KG1 (cell line): ENCODE measurements at places on chromosomes 2 and 18.

- DNase-seq, result peak; percentile 76
Measured at GRCh38 chr2:168961450-168962229, 60.5 kb downstream of the G6PC2 start.

DNA sequence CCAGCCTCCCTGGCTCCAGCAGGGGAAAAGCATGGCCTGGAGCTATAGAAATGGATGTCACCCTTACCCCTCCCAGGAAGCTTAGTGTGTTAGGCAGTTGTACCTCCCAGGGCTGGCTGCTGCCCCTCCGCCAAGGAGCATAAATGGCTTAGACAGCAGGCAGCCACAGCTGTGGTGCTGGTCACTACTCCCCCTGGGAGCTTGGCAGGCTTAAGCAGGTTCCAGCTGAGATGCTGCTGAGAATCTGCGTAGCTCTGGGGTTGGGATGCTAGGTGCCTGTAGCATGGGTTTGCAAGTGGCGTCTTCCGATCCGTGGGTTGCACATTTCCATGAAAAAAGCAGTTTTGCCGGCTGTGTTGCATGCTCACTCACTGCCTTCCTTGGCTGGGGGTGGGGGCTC, 369.7 kb downstream of the CTNNA2 start:
- DNase-seq, result no peak

DNA sequence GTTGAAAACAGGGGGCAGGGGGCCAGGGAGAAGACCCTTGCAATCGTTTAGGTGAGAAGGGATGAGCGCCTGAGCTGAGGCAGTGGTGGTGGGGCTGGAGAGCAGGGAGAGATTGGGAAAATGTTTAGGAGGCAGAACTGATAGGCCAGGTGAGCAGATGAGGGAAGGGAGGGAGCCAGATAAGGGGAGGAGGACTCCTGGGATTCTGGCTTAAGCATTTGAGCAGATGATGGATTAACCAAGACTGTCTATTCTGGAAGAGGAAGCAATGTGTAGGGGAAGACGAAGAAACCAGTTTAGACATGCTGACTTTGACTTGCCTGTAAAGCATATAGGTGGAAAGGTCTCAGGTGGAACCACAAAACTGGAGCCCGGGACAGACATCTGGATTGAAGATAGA, 49.9 kb upstream of the ASPRV1 start:
- no peak for DNase-seq

DNA sequence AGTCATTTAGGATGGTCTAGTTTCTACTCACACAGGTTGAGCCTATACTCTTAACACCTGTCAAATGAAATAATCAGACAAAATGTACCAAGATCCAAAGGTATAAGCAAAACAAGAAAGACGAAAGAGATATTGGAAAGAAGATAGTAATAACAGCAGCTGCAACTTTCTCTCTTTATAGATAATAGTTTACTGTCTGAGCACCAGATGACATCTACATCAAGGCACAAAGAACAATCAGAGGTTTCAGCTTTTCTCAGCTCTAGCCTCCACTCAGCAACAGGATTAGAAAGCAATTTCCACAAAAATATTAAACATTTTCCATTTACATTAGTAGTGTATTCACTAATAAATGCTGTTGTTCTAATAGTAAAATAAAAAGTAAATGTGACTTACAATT, 66.3 kb downstream of the RTTN start:
- DNase-seq, result no peak

- DNase-seq, result no peak
Measured at GRCh38 chr2:30113617-30114293, 33.1 kb upstream of the YPEL5 start.

DNA sequence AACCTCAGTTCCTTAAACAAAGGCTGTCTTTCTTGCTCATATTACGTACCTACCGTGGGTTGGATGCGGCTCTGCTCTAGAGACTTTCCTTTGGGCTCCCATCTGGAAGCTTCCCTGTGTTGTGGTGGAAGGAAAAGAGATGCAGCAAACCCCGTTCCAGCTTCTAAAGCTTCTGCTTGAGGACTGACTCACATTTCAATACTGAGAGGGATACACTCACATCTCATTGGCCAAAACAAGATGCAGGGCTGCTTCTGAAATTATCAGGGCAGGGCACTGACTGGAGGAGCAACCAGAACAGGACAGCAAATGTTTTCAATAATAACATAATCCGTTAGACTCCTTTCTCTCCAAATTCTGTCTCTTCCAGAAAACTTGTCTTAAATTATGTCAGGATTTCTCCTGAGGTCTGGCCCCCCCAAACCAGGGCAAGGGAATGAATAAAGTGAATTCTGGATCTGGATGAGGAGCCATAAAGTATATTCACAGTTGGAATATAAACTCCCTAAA, 4.5 kb upstream of the MYO5B start:
- DNase-seq, result no peak

- no peak for DNase-seq
Measured at GRCh38 chr18:39448942-39449341, 1883.3 kb upstream of the CELF4 start.

DNA sequence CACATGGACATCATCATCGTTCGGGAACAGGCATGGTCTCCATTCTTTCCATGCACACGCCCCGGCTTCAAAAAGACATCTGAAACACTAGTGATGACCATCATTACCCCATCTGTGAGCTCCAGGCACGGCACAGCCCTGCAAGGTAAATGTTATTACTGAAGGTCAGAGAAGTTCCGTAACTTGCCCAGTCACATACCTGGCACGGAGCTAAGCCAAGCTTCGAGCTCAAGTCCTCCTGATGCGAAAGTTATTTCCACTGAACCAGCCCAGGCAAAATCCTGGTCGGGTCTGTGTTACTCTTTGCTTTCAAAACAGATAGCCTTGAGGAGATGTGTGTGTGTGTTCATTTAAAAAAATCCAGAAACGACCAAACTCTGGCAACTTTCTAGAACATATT, 22.8 kb downstream of the FHL2 start:
- DNase-seq, result no peak

DNA sequence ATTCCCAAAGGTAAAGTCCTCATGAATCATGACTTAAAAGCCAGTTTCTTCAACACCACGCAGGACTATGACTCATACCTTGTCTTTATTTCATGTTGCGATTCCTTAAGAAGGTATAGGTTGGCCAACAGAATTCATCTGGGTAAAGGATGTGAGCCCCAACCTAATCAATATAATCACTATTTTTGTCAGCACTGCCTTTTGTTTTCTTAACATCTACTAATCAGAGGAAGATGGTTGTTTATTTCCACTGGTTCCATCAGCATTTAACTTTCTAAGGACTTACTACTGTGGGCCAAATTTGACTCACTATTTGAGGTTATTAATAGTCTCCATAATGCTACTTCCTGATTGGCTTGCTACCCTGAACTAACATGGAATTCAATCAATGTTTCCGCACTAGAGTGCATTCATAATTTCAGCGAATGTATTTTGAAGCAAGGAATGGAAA, 78.6 kb downstream of the SCG2 start:
- no peak for DNase-seq

DNA sequence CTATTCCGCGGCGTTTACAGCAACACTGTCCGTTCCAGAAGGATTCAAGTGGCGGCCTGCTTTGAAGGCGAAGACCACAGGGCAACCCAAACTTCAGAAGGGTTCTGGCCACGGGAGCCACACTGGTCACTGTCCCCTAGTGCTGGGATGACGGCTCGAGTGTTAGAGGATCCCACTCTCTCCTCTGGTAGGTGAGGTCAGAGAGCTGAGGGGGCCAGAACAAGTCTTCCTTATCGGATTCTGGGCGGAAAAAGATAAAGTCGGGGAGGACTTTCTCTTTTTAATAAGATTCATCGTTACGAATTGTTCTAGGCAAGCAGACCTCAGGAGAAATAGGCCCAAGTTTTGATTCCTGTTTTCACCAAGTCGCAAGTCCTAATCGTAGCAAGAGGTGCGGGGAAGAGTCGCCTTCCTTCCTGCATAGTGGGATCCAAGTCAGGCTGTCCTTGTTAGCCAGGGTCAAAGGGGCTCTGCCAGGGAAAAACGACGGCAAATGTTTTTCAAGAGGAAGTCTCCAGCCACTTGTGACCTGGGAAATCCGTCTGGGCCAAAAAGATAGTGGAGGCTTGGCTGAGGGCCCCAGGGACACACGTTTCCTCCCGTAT, 864 bp upstream of the MYL12A start:
- DNase-seq, result no peak

DNA sequence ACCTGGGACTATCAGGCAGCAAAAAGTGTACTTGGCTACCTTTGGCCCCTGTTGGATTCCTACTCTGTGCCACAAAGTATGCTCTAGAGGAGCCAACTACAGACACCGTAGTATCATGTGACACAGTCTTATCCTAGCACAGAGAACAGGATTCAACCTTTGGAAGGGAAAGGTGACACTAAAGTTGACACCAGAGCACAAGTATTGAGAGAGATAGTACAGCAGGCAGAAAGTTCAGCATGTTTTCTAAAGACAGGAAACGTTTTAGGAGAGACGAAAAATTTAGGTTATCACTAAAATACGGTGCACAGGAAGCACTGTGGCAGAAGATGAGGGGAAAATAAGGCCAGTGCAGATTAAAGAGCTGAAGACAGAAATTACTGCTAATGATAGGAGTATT, 18.6 kb downstream of the SMAD2 start:
- DNase-seq, result no peak

DNA sequence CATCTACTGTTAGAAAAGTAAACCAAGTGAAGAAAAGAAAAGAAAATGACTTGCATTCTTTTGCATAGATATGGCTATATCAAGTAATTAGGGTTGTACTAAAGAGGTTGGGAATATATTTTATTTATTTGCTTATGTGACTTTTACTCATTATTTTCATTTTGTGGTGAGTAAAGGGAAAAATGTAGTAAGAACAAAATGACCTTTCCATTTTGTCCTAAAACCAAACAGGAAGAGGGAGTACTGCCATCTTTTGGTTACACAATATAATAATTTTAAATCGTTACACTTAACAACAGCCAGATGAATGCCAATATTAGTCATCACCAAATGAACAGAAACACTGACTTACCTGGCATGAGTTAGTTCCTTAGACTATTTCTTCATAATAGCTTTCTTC, 47.3 kb upstream of the NDUFV2 start:
- DNase-seq, result no peak

DNA sequence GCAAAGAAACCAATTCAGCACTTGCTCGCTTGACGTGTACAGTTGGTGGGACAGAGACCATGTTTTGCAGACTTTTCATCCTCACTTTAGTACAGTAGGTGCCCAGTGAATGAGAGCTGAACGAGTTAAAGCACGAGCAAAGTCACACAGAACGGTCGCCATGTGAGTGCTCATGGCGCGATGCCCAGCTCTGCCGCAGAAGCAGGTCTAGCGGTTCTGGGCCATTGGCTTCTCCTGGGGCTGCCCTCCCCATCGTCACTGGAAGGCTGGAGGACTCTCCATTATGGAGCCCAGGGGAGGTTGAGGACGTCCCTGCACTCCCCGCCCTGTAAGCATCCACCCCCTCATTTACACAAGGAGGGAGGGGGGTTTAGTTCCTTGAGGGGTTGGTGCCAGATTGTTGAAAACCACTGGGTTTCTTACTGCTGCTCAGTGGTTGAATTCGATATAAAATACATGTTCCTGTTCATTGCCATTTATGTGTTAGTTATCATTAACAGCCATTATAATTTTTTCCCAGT, 24.9 kb downstream of the PTGR3 start:
- DNase-seq, result no peak

DNA sequence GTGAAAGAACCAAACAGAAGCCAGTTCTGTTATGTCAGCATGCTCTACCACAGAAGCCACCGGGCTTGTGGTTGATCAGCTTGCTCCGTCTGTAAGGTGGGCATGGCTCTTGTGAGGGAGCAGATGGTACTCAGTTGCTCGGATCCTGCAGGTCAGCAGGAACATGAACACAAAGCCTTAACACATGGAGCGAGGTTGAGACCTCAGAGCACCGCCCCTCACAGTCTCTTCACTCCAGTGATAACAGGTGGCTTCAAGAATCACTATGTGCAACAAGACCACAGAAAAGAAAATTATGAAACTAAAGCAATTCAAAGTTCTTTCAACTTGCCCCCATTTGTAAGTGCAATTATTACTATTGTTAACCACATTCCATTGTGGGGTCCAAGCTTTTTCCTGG, 72.1 kb downstream of the OSBPL6 start:
- DNase-seq, result no peak

DNA sequence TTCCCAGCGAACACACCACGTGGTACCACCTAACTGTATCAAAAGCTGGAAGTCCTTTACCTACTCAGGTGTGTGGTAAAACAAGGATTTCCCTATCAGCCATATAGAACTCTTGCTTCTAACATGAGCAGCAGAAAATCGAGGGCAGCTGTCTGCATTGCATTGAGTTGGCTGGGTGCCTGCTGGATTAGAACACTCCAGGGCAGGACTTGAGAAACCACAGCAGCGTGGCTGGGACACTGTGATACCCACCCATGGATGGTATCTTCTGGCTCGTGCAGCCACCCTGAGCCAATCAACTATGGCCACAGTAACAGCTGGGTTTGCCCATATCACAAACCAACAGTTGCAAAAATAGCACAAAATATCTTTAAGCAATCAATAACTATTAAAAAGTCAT, 188.3 kb downstream of the FBXO15 start:
- no peak for DNase-seq

GRCh38 chr2:56049233-56049845, 125.8 kb upstream of the EFEMP1 start:
- DNase-seq, result no peak

GRCh38 chr2:120344976-120345581, 857 bp upstream of the INHBB start:
- DNase-seq, result no peak

DNA sequence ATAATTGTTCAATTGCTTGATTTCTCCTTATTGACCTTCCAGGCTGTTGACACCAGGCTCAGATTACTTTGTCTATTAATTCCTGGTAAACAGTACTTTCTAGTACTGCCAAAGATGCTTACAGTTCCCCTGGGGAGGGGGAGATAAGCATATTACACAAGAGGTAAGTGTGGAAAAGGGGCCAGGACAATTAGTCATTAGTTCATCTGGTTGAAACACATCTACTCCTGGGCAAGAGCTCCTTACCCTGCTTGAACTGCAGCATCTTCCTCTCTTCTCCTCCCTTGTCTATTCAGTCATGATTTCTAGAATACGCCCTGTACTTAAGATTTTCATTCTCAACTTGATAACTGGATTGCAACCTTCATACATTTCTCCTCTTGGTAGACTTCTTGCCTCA, 10.4 kb upstream of the SPATS2L start:
- no peak for DNase-seq

DNA sequence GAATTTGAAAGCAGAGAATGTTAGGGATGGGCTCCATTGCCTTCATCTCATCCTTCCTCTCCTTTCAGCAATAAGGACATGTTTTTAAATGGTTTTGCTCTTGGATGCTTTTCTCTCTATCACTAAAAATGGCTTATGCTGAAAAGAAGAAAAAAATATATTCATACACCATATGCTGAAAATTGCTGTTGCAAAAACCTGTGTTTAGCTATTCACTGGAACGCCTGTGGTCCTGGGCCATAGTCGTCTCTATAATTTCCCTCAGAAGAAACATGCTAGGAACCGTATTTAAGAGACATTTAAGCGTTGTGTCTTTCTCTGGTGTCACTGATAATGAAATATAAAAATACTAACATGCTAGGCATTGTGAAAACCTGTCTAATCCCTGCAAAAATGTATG, 324.9 kb downstream of the TSN start:
- DNase-seq, result no peak
